Activated naive CD8-positive, alpha-beta T cell treated with anti-CD3 and anti-CD28 coated beads, Interleukin-2, amount 10 ng/mL, durations not matched to agents 7 days and 5 days (primary cell): ENCODE measurements at places on chromosomes 2 and 18. TPM values are rescaled to one million over a fixed set of nuclear protein-coding genes. Genes with fewer than 3 reads are reported as not detected.

Gene AKAIN1
- not detected for total RNA-seq

DNA sequence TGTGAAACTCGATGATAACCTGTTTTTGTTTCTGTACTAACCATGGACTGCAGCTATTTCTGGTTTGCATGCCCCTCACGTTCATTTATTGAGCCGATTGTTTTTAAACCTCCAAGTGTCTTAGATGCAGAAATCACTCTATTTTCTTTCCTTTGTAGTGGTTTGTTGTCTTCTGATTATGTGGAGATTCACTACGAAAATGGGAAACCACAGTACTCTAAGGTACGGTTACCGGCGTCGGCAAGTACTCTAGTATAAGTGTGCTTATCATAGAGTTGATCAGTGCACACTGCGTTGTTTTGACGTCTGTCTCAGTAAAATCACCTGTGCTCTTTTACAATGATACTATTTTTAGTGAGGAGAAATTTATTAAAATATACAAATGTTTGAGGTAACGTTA, 87.4 kb downstream of the ADAM23 start:
- peaks cover 10% of the 10 kb centered on the region for H3K4me1 ChIP-seq
- H3K27me3 ChIP-seq, result peaks cover 21% of the 10 kb centered on the region
- no peaks in the 10 kb centered on the region for H3K36me3 ChIP-seq
- no peak for DNase-seq

- H3K27me3 ChIP-seq, result peaks cover 2% of the 10 kb centered on the region
- peaks cover 2% of the 10 kb centered on the region for H3K4me1 ChIP-seq
- no peaks in the 10 kb centered on the region for H3K36me3 ChIP-seq
- H3K27ac ChIP-seq, result no peak overlapping the region
Observed at GRCh38 chr2:108384662-108385393, 7.1 kb downstream of the SULT1C4 start.

- no peak overlapping the region for H3K4me3 ChIP-seq
- H3K27me3 ChIP-seq, result peaks cover 36% of the 10 kb centered on the region
- H3K27ac ChIP-seq, result no peak overlapping the region
- H3K36me3 ChIP-seq, result no peaks in the 10 kb centered on the region
- DNase-seq, result no peak
Observed at GRCh38 chr2:74812787-74813590, 20.9 kb upstream of the HK2 start.

GRCh38 chr18:23967321-23968089, 47.0 kb upstream of the TTC39C start:
- peaks cover 12% of the 10 kb centered on the region for H3K36me3 ChIP-seq
- H3K4me1 ChIP-seq, result peaks cover 59% of the 10 kb centered on the region
- peak; percentile 51 for DNase-seq

DNA sequence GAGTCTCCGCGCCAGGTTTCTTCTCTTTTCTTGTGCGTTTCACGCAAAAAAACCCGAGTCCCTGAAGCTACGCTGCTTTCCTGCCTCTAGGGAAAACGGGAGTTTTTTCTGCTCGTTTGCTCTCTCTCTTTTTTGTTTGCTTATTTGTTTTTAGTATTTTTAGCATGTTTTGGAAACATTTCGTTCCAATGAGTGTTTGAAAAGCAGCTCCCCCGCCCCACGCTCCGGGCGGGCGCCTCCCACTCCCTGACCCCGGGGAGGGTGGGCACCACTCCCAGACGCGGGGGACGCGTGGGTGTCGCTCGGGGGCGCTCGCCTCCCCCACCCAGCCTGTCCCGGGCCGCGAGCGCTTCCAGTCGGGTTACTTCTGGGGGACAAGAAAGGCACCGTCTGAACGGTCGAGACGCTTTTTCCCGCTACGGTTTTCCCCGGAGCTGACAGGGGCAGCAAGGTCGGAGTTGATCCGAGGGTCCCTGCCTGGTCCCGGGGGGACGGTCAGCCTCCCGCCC, 446 bp upstream of the EFHD1 start:
- peak overlapping the region; percentile 65 for H3K4me3 ChIP-seq
- DNase-seq, result no peak
- no peak overlapping the region for H3K27ac ChIP-seq
- peaks cover 51% of the 10 kb centered on the region for H3K27me3 ChIP-seq
- H3K36me3 ChIP-seq, result no peaks in the 10 kb centered on the region
